NCI-H1105 treated with DMSO at 0.1 percent for 48 hours (cell line): ENCODE measurements at places on chromosomes 2 and 18.
A peak's percentile ranks its signal among the peaks of the same experiment; 100 is the strongest.

- DNase-seq = peak; percentile 40
Measured at GRCh38 chr18:52377094-52377493, 37.1 kb downstream of the DCC start.

- DNase-seq = no peak
Measured at GRCh38 chr18:8989017-8989416, 113.5 kb upstream of the NDUFV2 start.

DNA sequence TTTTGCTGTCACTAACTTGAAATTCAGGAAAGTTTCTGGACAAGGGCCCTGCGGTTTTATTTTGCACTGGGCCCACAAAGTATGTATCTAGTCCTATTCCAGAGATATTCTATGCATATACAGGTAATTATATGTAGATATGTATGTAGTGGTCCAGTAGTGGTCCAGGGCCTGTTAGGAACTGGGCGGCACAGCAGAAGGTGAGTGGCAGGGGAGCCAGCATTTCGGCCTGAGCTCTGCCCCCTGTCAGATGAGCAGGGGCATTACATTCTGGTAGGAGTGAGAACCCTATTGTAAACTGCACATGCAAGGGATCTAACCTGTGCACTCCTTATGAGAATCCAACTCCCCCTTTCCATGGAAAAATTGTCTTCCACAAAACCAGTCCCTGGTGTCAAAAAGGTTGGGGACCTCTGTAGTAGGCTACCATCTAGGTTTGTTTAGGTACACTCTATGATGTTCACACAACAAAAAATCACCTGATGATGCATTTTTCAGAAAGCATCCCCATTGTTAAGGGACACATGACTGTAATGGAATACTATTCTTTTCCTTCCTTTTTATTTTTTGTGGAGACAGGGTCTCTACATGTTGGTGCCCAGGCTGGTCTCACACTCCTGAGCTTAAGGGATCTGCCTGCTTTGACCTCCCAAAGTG, 2.8 kb upstream of the PPP4R3B start:
- no peak for DNase-seq

DNA sequence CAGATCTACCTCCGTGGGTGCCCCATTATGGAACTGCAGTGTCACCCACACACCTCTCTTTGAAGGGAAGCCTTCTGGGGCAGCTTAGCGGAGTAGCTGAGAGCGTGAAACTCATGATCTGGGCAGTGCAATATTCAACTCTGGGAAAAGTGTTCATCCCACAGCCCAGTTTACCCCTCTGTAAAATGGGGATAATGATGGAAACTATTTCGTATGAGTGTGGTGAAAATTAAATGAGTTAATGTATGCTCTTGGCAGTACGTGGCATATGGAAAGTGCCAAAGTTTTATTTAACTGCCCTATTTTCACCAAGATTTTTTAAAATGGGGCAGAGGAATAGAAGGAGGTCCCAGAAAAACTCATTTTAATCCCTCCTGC, 11.5 kb downstream of the EVX2 start:
- DNase-seq = no peak

- DNase-seq = no peak
Measured at GRCh38 chr2:77839102-77839501, 316.9 kb upstream of the LRRTM4 start.

- no peak for DNase-seq
Measured at GRCh38 chr2:112751451-112752197, 12.8 kb downstream of the CKAP2L start.

GRCh38 chr2:214410918-214411554, at the start of gene VWC2L:
TSS of gene VWC2L (plus strand) at chr2:214411054. CDS start at chr2:214414194, 3,140 bp downstream.
- peak; percentile 42 for DNase-seq

GRCh38 chr2:237980751-237981150, 13.9 kb downstream of the UBE2F start:
- DNase-seq = no peak
